NCI-H460 (cell line): ENCODE measurements at places on chromosomes 5 and 9. TPM values are rescaled to one million over a fixed set of nuclear protein-coding genes. Genes with fewer than 3 reads are reported as not detected.

GLRA1 gene
- total RNA-seq: not detected in 2 replicates

SEMA5A gene
- 4.7 and 5.3 TPM in 2 replicates for total RNA-seq

ZNF484 gene
- 16.0 and 16.6 TPM in 2 replicates for total RNA-seq

ARHGEF37 gene
- total RNA-seq: 1.6 and 1.8 TPM in 2 replicates

GRCh38 chr5:103674251-103674650, 111.7 kb upstream of the NUDT12 start:
- no peak for DNase-seq

GRCh38 chr9:4559261-4560182, 69.3 kb downstream of the SLC1A1 start:
- no peak for DNase-seq

- DNase-seq: peak; percentile 86
These were observed 165.3 kb downstream of the BNC2 start for GRCh38 chr9:16705111-16705604.

DNA sequence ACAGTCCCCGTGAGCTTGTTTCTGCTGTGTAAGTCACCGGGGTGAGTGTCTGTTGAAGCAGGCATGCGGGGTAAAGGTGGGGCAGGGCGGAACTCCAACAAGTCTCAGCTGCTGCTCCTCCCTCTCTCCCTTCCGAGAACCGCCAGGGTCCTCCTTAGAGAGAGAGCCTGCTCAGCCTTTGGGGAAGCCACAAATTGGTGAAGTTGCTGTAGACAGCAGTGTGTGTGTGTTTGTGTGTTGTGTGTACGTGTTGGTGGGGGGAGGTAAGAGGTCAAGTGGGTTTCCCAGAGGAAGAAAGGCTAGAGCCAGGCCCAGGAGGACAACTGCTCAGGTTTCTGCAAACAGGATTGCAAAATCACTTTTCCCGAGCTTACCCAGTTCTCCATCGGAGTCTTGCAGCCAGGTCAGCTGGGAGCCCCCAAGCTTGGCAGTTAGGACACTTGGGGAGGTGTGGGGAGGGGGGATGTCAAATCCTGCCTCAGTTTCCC, 38.9 kb upstream of the DAB2IP start:
- no peak for DNase-seq

GRCh38 chr5:14211818-14212803, 69.0 kb downstream of the TRIO start:
- DNase-seq: no peak

DNA sequence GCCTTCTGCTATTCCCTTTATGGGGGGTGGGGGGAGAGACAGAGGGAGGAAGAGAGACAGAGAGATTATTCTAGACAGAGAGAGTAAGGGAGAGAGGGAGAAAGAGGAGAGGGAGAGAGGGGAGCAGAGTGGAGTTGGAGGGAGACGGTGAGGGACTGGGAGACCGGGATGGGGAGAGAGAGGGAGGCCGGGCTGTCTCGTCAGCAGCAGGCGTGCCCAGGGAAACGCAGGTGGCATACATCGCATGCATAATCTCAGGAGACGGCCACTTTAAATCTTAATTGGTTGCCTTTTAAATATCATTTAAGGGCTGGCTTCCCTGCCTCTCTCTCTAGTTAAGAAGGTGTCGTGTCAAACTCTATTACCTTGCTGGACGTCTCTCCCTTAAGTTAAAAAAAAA, 8.4 kb downstream of the IRX4 start:
- DNase-seq: no peak

GRCh38 chr9:33263131-33264002, 1.1 kb downstream of the BAG1 start:
- no peak for DNase-seq
